GM23338 (cell line): ENCODE measurements at places on chromosomes 6 and 20. TPM values are rescaled to one million over a fixed set of nuclear protein-coding genes. Genes with fewer than 3 reads are reported as not detected.

Gene SLC17A1
- polyA plus RNA-seq = not detected in 2 replicates

Gene CAGE1
- 0.12 TPM in 1 of 2 replicates, not detected in the other for polyA plus RNA-seq

DNA sequence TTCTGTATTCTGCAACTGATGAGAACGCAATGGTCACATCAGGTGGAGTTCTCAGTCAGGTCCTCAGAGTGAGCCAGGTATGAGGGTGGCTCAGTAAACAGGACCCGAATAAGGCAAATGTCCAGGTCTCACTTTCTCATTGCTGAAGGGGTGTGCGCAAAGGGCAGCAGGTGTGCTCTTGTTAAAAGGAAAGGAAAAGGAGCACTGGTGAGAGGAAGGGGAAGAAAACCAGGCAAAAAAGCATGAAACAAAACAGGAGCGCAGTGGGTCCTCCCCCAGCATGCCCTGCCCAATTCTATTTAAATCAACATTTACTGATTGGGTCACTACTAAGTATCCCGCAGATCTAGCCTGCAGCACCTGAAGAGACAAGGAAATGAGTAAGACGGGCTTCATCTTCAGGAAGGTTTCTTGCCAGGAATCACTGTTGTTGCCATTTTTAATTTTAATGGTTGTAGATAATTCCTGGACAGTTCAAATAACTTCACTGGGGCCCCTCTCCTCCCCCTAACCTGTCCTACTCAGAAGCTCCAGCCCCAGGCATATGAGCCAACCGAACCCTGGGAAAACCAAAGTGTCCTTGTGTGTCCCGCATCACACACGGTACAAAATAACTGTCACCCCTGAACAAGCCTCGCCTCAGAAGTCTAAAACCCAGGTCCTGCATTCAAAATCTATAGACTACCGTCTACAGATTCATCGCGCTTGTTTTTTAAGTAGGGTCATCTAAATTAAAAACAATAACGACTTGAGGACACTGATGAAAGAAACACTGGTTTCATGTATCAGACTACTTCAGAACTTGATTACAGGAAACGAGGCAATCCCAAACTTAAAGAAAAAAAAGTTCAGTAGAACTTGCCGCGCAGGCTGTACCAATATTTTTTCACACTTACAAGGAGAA lies 980 bp downstream of the MBOAT1 start:
- DNase-seq = peak; percentile 78

DNA sequence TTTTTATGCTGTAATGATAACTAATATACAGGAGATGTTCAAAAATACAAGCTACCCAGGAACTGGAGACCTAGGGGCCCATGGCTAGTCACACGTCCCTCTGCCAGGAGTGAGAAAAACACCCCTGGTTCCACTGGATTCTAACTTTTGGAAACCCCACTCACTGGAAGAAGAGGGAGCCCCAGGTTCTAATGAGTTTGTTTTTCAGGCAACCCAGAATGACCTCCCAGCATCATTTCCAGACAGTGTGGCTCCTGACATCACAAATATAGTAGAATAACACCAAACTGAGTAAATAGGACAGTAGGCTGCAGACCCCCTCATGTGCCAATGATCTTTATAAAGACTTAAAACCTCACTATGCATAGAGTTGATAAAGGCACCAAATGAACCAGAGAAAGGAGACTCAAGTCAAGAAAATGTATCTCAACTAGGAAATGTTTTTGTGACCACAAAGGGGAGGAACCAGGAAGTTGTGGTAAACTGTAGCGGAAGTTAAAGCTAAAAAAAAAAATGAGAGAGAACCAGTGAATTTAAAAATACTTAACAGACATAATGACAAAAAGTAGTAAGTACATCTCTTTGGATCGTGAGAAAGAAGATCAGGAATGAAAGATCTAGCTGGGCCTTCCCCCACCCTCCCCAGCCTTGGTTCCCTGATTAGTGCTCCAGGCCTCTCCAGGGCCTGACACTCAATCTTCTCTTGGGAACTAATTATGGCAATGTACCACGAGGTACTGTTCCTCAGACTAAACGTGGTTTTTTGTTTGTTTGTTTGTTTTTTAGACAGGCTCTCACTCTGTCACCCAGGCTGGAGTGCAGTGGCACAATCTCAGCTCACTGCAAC lies 19.8 kb downstream of the HLA-E start:
- no peak for DNase-seq

DNA sequence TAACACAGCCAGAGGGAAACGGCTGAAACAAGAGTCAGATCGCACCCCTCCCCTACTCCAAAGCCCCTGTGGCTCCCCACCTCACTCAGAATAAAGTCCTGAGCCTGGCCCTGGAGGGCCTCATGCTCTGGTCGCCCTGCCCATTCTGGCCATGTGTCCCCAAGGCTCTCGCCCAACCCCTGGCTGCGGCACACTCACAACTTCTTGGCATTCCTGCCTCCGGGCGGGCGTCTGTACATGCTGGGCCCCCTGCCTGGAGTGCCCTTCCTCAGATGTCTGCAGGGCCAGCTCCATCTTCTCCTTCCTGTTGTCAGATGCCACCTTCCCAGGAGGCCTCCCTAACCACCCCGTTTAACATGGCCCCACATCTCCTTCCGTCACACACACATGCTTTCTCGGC lies 17.1 kb upstream of the NOL4L start:
- DNase-seq = no peak

- DNase-seq = no peak
Observed at GRCh38 chr20:44442298-44443070, 33.2 kb upstream of the TTPAL start.

DNA sequence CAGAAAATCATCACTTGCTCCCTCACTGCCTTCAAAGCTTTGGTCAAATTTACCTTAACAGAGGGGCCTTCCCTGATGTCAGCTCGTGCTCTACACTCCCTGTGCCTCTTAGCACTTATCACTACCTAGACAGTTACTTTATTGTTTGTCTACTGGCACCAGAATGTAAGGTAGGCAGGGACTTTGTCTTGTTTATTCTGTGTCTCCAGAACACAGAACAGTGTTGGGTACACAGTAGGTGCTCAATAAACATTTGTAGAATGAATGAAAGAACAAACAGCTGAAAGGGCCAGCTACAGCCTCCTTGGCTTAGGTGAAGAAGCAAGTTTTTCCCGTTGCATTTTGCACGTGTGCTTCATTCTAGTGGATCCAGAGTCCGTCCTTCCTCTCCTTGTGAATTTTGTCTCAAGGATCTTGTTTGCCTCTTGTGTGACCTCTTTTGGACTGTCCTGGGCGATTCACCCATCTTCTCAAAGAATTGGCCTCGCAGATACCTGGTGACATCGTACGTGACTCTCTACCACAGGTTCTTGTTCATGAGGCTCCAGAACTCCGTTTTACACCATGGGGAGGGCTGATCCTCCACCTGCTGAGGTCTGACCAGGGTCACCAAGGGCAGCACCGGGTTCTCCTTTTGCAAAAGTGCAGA lies 84.2 kb upstream of the ARMC2 start:
- DNase-seq = no peak

Gene LY6G6D
- not detected in 2 replicates for polyA plus RNA-seq

Gene PLCB1
- 10.0 and 14.9 TPM in 2 replicates for polyA plus RNA-seq

GRCh38 chr6:29760328-29760727 lies 37.1 kb downstream of the HLA-F start:
- DNase-seq = peak; percentile 34

- no peak for DNase-seq
Observed at GRCh38 chr20:10487142-10488136, 52.3 kb downstream of the SLX4IP start.

Gene OLIG3
- 0.10 and 0.35 TPM in 2 replicates for polyA plus RNA-seq

GRCh38 chr6:42179945-42180313 lies 6.8 kb downstream of the GUCA1A start:
- DNase-seq = no peak

Gene PPP1R16B
- 1.5 and 1.6 TPM in 2 replicates for polyA plus RNA-seq

Gene ZC2HC1B
- polyA plus RNA-seq = not detected in 2 replicates

Gene CCM2L
- 4.9 and 6.4 TPM in 2 replicates for polyA plus RNA-seq

- DNase-seq = no peak
Observed at GRCh38 chr20:13402171-13402760, 181.2 kb downstream of the ISM1 start.

Gene LINC00237
- polyA plus RNA-seq = 2.0 and 2.6 TPM in 2 replicates

Gene C20orf202
- polyA plus RNA-seq = 0.17 TPM in 1 of 2 replicates, not detected in the other

- DNase-seq = peak; percentile 59
Observed at GRCh38 chr20:37941332-37941731, 38.4 kb downstream of the VSTM2L start.

Gene LAMP5
- polyA plus RNA-seq = 0.10 and 0.29 TPM in 2 replicates

DNA sequence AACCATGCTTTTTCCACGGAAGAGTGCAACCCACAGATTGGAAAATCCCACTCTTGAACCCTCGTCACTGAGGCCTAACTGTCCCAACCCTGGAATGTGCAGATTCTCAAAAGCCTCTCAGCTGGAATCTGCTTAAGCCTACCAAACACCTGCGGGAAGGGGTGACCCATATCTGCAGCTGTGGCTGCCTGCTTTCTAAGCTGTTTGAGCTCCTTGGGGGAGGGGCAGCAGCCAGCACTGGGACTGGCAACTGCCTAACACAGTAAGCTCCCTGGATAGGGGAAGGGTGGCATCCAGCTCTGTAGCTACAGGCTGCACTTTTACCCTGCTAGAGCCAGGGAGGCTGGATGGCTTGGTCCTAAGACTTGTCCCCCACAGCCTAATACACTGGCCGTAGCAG lies 579.6 kb downstream of the COL12A1 start:
- peak; percentile 11 for DNase-seq

Gene C20orf204
- 0.68 and 0.82 TPM in 2 replicates for polyA plus RNA-seq

Gene DCDC2
- 0.12 and 0.79 TPM in 2 replicates for polyA plus RNA-seq

Gene CYP39A1
- polyA plus RNA-seq = 1.5 and 2.2 TPM in 2 replicates

DNA sequence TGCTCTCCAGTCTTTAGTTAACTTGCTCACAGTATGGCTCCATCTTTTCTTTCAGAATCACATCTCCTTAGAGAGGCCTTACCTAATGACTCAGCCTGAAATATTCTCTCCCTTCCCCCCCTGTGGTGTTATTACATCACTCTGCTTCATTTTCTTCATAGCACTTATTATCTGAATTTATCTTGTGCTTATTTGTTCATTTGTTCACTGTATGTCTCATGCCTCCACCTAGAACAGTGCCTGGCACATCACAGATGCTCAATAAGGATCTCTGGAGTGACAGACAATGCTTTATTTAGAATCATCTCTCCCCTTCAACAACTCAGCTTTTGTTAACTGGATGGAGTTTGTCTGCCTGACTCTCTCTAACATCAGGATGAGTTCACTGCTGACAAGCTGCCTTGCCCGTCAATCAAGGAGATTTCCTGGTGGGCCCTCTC lies 96.6 kb upstream of the MAN1A1 start:
- DNase-seq = no peak

Gene OR2J3
- not detected in 2 replicates for polyA plus RNA-seq

DNA sequence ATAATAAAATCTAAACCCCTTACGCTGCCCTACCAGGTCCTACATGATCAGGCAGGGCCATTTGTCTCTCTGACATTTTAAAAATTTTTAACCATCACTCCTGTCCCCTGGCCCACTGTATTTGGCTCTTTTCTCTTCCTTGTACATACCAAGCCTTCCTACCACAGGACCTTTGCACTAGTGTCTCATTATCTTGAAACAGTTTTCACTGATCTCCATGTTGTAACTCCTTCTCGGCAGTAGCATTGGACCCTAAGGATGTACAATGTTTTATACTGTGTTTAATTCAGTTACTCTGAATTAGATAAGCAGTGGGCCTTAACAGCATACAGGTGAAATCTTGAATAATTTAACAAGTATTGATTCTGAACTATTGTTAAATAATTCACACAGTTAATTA lies 330.7 kb downstream of the UTRN start:
- DNase-seq = no peak

- DNase-seq = peak; percentile 44
Observed at GRCh38 chr20:50595988-50596693, 86.0 kb downstream of the PTPN1 start.

Gene CYP21A2
- 0.10 TPM in 1 of 2 replicates, not detected in the other for polyA plus RNA-seq

- DNase-seq = no peak
Observed at GRCh38 chr20:53995949-53996348, 74.4 kb downstream of the BCAS1 start.

Gene GPLD1
- polyA plus RNA-seq = 3.4 and 3.8 TPM in 2 replicates

GRCh38 chr6:624979-625378 lies 31.9 kb downstream of the HUS1B start:
- peak; percentile 57 for DNase-seq
